Stimulated activated CD4-positive, alpha-beta T cell treated with anti-CD3 and anti-CD28 coated beads, Interleukin-4, amount 100 ng/mL, for 48 hours (primary cell): ENCODE measurements at places on chromosomes 16 and 17.

DNA sequence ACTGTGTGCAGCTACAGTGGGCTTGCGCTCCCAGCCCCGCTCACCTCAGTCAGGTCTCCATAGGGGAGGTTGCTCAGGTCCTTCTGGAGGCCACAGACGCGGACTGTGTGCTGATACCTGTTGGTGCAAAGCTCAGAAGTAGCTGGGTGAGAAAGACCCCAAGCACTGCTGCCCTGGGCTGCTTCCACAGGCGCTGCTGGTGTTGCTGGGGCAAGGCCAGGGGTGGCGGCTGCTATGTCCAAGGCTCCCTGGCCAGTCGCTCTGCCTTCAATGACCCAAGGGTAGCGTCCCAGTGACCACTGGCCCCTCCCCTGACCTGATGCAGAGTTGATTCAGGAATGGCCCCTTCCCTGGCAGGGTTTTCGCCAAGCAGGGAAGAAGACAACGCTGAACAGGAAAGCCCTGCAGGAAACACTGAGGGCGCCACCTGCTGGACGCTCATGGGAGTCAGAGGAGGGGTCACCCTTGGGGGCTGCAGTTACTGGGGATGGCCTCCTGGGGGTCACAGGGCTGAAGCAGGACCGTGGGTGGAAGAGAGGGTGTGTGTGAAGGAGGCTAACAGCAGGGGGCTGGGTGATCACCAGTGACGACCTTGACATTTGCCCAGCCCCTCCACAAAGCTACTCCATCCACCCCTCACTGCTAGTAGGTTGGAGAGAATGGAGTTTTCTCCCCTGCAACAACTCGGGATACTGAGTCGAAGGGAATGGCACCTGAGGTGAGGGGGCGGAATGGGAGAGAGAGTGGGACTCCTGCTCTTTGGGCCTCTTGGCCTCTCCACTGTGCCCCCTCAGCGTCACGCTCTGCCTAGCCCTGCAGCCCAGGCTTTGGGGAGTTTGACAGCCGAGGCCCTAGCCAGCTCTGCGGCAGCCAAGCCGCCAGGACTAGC, 38.3 kb downstream of the ABCC12 start:
- peak; percentile 54 for DNase-seq

DNA sequence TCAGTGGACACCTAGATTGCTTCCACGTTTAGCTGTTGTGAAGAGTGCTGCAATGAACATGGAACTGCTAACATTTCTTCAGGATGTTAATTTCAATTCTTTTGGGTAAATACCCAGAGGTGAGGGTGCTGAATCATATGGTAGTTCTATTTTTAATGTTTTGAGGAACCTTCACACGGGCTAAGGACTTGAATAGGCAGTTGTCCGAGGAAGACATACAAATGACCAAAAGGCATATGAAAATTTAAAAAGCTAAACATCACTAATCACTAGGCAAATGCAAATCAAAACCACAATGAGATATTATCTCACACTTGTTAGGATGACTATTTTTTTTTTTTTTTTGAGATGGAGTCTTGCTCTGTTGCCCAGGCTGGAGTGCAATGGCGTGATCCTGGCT, 173.3 kb downstream of the PRKCB start:
- DNase-seq, result no peak

DNA sequence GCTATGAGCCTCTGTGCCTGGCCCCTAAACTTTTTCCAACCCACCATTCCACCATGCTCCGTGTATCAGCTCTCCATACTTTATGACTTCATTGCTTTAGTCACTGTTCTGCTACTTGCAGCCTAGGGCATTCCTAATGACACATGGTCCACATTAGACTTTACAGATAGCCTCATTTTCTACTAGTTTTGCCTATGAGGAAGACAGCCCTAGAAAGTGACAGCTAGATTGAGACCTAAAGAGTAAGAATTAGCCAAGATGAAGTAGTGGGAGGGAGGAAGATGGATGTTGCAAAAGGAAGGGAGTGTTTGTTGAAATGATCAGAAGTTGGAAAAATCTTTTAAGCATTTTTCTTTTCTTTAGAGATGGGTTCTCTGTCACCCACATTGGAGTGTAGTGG, 11.0 kb downstream of the C16orf54 start:
- DNase-seq, result no peak

GRCh38 chr17:56624309-56624708, 30.8 kb downstream of the NOG start:
- no peak for DNase-seq

DNA sequence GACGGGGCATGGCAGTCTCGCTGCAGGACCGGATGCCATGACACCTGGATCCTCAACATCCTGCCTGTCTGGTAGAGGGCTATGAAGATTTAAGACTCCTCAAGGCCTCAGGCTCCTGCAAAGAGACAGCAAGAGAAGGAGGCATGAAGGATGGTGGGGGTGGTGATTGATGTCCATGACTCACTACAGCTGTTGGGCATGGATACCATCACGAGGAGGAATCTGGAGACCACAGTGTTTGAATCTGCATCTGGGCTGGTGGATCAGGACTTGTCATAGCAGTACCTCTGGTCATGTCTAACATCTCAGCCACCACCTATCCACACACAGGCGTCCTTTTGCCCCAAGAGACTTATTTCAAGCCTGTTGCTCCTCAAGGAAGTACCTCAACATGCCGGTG, 50.2 kb upstream of the WSCD1 start:
- no peak for DNase-seq

GRCh38 chr17:67647482-67647881, 70.3 kb upstream of the NOL11 start:
- DNase-seq, result no peak

GRCh38 chr17:6098823-6099180, 28.6 kb downstream of the WSCD1 start:
- no peak for DNase-seq

- DNase-seq, result no peak
Observed at GRCh38 chr17:47966079-47966519, 4.8 kb upstream of the CDK5RAP3 start.

- no peak for DNase-seq
Observed at GRCh38 chr17:1212946-1213345, 33.2 kb upstream of the ABR start.
